A172 (cell line): ENCODE measurements at places on chromosomes 11 and 22. TPM values are rescaled to one million over a fixed set of nuclear protein-coding genes. Genes with fewer than 3 reads are reported as not detected.

The HBG2 gene
- 1.1 and 1.6 TPM in 2 replicates for total RNA-seq

The APOBEC3G gene
- 21.4 and 23.3 TPM in 2 replicates for total RNA-seq

The TMEM191C gene
- total RNA-seq, result 1.2 and 3.3 TPM in 2 replicates

The LYVE1 gene
- not detected in 2 replicates for total RNA-seq

The LSP1 gene
- total RNA-seq, result 2.2 and 71.7 TPM in 2 replicates

The SLC22A9 gene
- total RNA-seq, result not detected in 2 replicates

The LRRC55 gene
- total RNA-seq, result not detected in 2 replicates

The RFPL2 gene
- not detected in 2 replicates for total RNA-seq

The GRIK4 gene
- total RNA-seq, result not detected in 2 replicates

The KCNK7 gene
- 0.86 TPM in 1 of 2 replicates, not detected in the other for total RNA-seq

The PRG2 gene
- not detected in 2 replicates for total RNA-seq

The MMP1 gene
- 12.9 and 19.7 TPM in 2 replicates for total RNA-seq

The FGF19 gene
- total RNA-seq, result not detected in 2 replicates

The SLC17A6 gene
- total RNA-seq, result not detected in 2 replicates

The UBQLNL gene
- not detected in 2 replicates for total RNA-seq

The KLHL22 gene
- total RNA-seq, result 12.0 and 13.6 TPM in 2 replicates

The PRR33 gene
- not detected in 2 replicates for total RNA-seq

The MUC2 gene
- not detected in 2 replicates for total RNA-seq

The ANKRD42 gene
- 7.0 and 11.1 TPM in 2 replicates for total RNA-seq
